ENCODE measurements at places on chromosomes 1 and 21.

GRCh38 chr1:94115900-94116436 lies 5.0 kb downstream of the ABCA4 start:
- DNase-seq = no peak

- DNase-seq = peak; percentile 68
These were observed 12.0 kb downstream of the CREG1 start for GRCh38 chr1:167541610-167542009.

- DNase-seq = no peak
These were observed 455.1 kb upstream of the VAMP3 start for GRCh38 chr1:7315946-7316345.

GRCh38 chr1:240092301-240093119 lies 827 bp downstream of the FMN2 start:
- DNase-seq = peak; percentile 68

DNA sequence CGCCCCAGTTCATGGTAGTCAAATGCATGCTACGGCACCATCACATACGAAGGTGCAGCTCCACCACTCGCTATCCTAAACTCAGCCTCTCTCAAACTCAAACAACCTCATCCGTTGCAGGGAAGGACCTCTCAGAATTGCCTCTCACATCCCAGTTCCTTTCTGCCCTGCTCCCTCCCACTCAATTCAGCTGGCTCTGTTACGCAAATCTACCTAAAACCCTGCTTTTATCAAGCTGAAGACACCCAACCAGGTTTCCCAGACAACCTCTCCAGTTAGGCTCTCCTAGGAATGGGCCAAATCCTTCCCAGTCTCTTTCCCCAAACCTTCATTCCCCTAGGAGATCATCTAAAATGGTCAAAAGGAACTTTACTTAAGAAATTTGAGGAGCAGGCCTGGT lies 62.9 kb downstream of the CLSTN1 start:
- DNase-seq = no peak

- peak; percentile 71 for DNase-seq
These were observed 6.7 kb downstream of the ADIPOR1 start for GRCh38 chr1:202951437-202951836.

DNA sequence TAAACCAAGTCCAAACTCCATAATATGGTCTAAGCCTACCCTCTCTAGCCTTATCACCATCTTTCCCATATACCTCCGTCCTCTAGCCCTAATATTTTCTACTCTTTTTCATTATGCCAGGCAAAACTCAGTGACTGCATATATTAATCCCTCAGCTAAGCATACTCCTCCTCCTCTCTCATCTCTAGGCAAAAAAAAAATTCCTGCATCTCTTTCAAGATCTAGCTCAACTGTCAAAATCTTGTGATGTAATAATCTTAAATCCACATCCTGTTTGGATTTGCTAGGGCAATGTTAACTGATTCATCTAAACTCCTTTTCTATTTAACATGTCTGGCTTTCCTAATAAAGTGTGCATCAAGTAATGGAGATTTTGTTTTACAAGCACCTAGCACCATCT lies 20.4 kb downstream of the PRPF38A start:
- DNase-seq = peak; percentile 9

DNA sequence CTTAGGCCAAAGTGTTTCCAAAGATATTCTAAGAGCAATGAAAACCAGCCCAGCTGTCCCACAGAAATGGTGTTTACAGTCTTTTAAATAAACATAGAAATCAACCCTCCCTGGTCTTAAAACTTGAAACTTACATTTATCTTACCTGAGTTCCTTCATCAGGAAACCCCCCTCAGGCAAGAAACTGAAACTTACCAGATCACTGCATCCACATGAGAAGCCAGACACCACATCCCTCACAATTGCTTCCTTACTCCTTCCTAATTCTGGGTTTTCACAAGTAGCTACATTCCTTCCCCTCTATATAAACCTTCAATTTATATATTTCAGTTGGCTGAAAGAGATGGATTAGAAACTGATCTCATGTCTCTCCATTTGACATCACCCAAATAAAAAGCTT lies 563.0 kb upstream of the CHRM3 start:
- no peak for DNase-seq

DNA sequence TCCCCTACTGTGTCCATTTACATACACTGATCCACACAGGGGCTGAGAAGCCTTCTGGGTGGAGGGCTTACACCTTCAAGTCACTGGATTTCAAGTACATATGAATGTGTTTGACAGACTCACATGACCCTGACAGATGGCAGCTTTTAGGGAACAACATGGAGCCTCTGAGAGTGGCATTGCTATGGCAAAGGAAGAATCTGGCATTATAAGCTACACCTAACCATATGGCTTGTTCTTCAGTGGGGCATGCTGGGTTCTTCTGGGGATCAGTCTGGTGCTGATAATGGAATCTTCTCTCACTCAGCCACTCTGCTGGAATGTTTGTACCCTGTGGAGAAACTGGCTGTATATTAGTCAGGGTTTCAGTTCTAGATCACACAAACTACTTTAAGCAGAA lies 68.5 kb upstream of the PDE4B start:
- no peak for DNase-seq
